ENCODE measurements at places on chromosomes 11 and 22.

- no peak for DNase-seq
Measured at GRCh38 chr11:255816-256215, 19.0 kb downstream of the PSMD13 start.

DNA sequence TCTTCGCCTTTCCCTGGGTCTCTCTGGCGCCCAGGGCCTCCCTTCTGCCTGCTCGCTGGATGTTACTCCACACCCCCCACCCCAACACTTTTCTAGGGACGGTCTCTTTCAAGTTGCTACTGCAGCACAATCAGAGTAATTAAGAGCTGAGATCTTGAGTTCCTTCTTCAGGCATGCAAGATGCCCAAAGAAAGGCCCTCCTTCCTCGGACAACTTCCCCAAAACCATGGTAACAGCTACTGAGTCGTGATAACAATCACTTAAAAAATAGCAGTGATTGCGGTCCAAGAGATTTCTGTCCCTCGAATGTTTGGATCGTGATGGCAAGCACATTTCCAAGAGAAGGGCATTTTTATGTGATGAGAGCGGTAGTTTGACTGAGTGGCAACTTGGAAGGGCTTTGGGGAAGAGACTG is 638 bp upstream of the TENM4 start:
- no peak for DNase-seq

GRCh38 chr11:45563810-45564209 is 101.6 kb downstream of the CHST1 start:
- no peak for DNase-seq

DNA sequence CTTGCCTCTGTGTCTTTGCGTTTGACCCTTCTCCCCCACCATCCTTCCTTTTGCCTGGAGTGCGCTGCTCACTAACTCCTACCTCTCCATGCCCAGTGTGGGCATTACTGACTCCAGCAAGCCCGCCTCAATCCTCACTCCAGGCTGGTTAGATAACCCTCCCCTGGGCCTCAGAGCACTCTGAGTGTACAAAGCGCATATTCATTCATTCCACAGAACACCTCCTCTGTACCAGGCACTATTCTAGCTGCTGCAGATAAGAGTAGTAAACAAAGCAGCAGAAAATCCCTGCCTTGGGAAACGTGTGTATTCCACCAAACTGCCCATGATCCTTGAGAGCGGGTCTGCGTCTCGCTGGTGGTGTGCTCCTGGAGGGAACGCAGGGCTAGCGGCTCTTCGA is 3.2 kb downstream of the SLC22A8 start:
- no peak for DNase-seq

DNA sequence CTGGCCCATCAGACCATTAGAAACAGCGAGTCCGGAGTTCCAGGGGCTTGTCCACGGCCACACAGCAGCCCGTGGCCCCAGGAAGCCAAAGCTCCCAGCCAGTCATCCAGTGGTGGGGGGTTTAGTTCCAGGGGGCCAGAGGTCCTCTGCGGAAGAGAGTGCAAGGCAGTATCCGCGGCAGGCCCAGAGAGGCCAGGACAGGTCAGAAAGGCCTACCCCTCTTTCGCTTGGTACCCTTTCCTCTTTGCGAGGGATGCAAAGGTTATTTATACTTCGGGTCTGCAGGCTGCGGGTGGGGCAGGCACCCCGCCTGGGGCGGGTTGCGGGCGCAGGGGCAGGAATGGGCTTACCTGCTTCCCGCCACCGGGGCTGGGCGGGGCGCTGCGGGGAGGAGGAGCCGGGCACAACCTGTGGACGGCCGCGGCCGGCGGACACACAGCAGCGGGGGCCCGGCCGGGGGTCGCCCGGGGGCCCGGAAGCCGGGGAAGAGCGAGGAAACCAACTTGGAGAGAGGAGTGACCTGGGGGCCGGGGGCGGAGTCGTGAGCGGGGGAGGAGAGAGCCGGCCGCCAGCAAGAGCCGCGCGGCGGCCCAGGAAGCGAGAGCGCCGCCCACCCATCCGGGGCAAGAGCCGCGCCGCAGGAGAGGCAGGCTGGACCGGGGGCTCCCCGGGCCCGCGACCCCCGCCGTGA is at the start of gene SH3BP1:
Gene SH3BP1 (plus strand): TSS at position 600 of the 691 bp plus-strand sequence. CDS start 119 bp downstream, outside the sequence.
- DNase-seq: peak; percentile 69

DNA sequence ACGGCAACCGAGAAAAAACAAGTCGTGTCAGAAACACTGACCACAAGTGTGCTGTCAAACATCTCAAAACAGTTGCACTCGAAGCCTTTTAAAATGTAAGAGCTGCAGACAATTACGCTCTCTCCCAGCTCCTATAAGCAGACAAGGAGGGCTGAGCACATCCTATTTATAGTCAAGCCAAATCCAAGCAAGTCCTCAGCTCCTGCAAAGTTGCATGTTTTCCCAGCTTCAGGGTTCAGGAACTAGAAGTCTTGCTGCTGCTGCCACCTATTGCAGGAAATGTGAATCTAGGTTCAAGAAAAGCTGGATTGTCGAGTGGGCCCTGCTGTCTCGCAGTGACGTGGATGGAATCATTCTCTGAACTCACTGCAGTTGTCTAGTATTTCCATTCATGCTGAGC is 15.5 kb downstream of the EFCAB6 start:
- no peak for DNase-seq

DNA sequence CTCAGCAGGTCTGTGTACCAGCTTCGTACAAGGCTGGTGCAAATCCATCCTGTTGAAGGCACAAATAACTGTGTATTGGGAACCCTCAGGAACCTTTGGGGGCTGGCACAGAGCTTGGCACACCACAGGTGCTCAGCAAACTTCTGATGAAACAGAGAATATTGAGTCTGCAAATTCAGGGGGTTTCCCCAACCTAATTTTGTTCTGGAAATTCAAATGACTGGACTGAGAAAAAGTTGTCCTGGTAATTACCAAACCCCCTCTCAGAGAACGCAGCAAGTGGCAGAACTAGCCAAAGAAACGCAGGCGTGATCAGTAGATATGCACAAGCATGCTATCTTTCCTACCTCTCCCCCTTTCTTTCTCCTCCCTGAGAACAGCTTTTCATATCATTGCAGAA is 47.6 kb downstream of the LIF start:
- no peak for DNase-seq

DNA sequence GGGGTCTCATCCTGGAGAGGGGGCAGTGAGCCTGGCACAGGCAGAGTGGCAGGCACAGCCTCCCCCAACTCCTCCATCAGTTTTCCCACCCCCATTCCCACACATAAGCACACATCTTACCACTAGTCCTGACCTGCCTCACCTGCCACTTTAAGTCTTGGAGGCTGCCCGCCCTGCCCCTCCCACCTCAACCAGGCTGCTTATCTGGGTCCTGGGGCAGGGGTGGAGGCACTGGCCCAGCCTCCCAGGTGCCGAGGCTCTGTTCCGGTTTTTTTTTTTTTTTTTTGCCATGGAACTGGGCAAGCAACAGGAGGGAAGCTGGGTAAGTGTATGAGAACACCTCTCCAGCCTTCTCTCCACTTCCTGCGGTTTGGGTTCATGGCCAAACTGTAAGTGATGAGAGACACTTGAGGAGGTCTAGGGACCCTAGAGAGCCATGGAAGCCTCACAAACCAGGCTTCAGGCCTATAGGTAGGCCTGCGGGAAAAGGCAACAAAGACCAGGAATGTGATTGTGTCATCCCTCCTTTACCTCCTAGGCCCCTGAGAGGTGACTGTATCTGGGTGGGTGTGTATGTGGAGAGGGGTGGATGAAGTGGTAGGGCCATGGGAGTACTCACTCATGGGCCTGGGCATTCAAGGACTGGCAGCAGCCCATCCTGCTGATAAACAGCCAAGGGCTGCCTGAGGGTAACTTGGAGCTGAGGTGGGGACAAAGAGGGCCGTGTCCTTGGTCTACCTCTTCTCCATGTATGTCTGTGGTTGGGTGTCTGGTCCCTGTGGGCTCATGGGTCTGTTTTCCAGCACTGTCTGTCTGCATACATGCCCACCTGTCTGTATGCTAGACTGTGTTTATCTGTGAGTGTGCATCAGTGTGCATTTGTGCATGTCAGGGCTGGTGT is 22.6 kb downstream of the PHLDB1 start:
- no peak for DNase-seq

DNA sequence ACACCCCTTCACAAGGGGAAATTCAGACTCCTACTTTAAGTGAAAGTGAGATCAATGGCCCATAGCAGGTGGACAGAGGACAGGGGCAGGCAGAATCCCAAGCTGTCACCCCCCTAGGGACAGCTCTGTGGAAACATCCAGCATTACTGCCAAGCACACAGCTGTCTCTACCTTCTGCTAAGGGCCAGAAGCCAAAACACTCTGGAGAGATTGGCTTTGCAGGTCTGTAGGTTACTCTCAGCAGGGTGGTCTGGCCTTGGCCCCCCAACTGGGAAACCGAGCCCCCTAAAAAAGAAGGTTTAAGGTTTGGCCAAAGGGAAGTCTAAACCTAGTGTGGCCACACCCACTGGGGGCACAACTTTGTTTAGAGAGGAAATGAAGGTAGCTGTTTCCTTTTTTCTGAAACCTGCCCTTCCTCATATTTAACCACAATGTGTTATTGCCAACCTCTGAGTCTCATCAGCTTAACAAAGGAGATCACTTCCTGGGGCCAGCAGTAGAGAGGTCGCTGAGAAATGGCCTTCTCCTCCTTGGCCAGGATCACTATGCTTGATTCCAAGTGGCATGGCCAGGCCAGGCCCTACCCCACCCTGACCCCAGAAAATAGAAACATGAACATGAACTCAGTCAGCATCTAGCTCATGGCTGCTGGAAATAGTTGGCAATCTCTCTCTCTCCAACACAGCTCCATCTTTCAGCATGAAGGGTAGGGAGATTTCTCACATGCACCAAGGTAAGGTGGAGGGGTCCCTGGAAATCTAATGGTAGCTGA is 25.9 kb upstream of the SCARF2 start:
- DNase-seq: no peak

DNA sequence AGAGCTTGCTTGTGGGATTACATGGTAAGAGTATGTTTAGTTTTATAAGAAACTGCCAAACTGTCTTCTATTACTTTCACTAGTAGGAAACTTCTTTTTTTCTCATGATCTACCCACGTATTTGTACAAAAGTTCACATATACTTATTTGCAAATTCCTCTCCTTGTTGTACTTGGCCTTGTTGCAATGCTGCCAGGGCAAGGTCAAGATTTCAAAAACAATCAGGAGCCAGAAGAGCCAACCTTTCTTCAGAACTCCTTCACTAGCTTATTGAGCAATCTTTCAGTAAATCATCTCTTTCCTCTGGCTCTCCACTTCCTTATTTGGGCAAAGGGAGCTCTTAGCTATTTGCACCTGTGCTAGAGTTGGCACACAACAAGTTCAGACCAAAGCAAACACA is 9.7 kb downstream of the SRSF8 start:
- no peak for DNase-seq

- no peak for DNase-seq
Measured at GRCh38 chr11:130705670-130706421, 210.4 kb downstream of the SNX19 start.

DNA sequence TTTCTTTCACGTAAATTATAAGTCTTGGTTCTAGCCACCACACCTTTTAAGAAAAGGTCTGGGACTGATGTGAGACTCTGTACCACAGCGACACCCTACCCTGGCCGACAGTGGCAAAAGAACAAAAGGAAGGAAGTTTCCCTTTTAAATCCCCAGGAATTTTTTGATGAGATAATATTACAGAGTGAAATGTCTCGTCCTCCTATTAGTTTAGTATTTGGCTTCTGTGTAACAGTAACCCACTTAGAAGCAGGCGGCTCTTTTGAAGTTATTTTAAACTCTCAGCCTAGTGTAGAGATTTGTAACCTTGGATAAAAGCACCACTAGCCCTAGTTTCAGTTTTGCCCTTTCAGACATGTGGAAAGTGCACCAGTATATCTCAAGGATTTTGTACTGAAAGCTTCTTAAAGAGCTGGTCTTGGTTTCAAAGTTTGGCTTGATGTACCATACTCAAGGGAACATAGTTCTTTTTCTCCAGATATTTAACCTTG is 84.1 kb downstream of the C22orf31 start:
- no peak for DNase-seq

DNA sequence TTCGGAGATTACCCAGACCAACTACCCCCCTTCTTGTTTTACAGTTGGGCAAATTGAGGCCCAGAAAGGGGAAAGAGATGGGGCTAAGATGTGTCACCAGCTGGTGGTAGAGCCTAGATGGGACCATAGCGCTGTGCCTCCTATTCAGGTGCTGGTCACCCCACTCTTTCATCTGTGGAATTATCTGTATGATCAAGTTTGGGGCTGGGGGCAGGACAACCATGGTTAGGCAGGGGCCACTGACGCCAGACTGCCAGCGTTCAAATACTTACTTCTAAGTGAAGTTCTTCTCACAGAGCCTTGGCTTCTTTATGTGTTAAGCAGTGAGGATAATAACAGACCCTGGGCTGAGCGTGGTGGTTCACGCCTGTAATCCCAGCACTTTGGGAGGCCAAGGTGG is 55.9 kb downstream of the IGLL1 start:
- DNase-seq: no peak

GRCh38 chr22:18965526-18966421 is 29.7 kb upstream of the PRODH start:
- DNase-seq: peak; percentile 13

DNA sequence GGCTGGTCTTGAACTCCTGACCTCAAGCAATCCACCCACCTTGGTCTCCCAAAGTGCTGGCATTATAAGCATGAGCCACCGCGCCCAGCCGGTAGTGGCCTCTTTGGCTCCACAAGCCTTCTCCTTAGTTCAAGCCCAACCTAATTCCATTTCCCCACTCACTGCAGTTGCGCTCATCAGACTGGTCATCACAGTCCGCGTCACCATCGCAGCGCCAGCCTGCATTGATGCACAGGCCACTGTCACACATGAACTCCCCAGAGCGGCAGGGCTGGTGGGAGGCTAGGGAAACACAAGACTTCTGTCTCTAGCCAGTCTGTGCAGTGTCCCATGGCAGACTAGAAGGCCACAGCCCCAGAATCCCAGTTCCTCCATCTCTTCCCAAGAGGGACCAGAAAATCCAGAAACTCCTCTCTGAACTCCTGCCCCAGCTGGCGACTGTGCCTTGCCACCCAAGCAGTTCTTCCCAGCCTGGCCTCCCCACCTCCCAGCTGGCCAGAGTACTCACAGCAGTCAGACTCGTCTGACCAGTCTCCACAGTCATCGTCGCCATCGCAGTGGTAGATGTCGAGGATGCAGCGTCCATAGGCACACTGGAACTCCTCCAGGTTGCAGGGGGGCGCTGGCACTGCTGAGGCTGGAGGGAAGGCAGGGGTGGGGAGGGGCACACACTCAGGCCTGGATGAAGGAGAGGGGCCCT is 19.8 kb downstream of the LRP4 start:
- no peak for DNase-seq

DNA sequence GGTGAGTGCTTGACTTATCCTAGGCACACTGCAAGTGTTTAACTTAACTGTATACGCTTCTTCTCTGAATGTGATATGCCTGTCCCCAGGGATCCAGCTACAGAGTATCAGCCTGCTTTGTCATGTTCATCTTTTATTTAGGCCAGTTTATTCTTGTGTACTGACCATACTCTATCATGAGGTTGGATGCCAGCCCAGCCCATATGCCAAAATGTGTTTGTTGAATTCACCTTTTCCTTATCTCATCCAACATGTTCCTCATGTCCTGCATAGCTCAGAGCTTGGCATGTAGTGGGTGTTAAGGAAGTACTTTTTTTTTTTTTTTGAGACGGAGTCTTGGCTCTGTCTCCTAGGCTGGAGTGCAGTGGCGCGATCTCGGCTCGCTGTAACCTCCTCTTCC is 116.2 kb downstream of the NCAM1 start:
- no peak for DNase-seq

GRCh38 chr22:24707470-24707801 is 67.1 kb downstream of the PIWIL3 start:
- DNase-seq: no peak
